Erythroblast (primary cell): ENCODE measurements at places on chromosomes 5 and 9.

GRCh38 chr5:138051441-138052296 is 18.8 kb upstream of the FAM13B start:
- DNase-seq = peak; percentile 89

DNA sequence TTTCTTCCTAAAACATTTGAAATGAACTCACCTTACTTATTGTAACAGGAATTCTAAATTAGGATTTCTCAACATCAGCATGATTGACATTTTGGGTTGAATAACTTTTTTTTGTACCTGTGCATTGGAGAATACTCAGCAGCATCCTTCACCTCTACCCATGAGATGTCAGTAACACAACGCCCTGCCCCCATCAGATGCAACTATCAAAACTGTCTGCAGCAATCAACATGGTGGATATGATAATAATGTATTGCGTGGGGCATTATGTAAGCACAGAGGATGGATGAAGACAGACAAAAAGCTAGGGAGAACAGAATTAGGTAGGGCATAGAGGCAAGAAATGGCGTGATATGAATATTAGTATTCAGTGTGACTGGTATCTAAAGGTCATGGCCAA is 94.1 kb downstream of the PLK2 start:
- no peak for DNase-seq

DNA sequence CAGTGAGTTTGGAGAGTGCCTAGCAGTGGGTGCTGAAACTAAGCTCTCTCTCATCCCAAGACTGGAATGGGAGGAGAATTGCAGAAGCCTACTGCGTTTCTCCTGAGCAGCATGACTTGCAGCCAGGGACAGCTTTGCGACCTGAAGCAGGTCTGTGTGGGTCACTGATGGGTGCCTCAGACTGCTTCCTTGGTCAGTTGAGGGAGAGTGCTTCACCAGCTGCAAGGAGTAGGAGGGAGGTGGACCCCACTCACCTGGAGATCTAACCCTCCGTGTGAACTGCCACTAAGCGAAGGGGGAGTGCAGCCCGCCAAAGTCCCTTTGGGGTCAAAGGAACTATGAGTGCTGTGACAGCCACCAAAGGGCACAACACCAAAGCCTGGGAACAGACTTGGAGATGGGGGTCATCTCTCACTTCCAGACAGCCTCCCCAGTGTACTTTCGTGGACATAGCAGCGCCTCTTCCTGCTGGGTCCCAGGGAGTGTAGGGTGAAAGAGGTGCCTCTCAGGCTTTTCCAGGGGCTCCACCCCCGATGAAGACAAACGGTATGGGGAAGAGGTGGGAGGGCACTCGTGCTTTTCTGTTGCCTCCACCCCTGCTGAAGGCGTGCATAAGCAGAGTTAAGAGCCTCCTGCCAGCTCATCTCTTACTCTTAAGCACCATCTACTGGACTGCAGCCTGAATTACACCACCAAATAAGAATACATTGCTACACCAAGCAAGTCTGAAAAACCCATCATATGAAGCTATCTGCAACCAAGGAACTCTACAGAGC is 34.3 kb upstream of the MACIR start:
- peak; percentile 70 for DNase-seq

GRCh38 chr5:151902215-151902614 is 22.4 kb downstream of the GLRA1 start:
- no peak for DNase-seq

GRCh38 chr9:36731068-36731956 is 158.6 kb downstream of the MELK start:
- DNase-seq = no peak

DNA sequence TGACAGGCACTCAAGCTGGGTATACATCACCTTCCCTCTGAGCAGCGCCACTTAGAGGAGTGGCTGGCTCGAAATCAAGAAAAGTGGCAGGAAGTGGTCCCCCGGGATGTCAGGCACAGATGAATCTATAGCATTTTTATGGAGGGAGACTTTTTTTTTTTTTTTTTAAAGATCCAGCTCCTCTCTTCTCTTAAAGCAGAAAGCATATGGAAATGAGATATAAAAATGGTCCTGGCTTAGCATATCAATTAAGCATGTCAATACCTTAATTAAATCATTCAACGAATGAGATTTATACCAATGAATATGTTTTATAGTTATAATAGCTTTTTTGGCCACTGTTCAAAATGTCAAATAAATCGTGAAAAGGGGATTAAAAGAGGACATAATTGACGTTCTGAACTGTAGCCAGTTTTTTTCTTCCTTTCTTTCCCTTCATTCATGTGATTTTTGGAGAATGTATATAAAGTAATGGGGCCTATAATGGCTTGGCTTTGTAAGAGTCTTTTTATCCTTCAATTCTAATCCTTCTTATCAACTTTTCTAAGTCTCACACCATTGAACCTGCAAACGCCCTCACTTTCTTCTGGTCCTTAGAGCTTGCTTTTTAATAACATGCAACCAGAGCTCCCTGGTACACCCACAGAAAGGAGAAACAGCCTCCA is 319.2 kb upstream of the PANK3 start:
- no peak for DNase-seq

- no peak for DNase-seq
Measured at GRCh38 chr9:129137292-129138143, 26.3 kb downstream of the PTPA start.

DNA sequence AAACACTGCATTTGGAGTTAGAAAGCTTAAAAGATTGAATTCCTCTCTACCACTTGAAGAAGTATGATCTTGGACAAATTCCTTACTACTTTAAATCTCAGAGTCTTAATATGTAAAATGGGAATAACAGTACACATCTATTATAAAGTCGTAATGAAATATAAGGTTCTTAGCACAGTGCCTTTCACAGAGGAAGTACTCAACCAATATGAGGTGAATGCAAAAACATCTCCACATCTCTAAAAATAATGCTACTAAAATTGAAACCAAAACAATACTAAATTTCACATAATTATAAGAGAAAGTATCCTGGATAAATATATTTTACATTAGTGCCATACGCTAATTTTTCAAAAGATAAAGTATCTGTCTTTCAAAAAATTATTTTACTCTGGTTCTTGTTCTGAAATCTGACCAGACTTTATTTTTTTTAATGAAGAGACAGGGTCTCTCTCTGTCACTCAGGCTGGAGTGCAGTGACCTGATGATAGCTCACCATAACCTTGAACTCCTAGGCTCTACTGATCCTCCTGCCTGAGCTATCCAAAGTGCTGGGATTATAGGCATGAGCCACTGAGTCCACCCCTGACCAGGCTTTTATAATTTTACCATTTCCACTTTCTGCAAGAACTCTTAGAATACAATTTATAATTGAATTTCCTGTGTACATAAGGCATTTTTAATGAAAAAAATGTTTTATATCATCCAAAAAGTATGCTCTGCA is 21.3 kb upstream of the FNIP1 start:
- DNase-seq = no peak

DNA sequence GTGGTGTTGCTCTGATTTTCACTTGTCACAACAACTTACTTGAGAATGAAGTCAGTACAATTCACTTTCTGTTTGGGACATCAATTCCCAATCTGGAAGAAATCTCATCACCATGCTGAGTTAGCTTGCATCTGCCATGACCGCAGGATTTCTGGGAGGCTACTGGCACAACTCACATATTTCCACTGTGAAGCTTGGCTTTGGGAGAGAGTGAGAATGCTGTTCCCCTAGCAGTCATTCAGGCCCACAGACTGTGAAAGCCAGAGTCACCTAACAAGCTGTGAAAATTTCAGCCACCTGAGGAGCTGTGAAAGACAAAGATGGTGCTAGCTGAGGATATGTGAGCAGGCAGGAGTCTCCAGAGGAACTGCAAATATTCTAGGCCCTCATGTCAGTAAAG is 365.2 kb upstream of the TUSC1 start:
- DNase-seq = no peak

- no peak for DNase-seq
Measured at GRCh38 chr5:56520986-56521730, 288.0 kb upstream of the ANKRD55 start.

- no peak for DNase-seq
Measured at GRCh38 chr5:149282966-149283332, 11.3 kb downstream of the AFAP1L1 start.

DNA sequence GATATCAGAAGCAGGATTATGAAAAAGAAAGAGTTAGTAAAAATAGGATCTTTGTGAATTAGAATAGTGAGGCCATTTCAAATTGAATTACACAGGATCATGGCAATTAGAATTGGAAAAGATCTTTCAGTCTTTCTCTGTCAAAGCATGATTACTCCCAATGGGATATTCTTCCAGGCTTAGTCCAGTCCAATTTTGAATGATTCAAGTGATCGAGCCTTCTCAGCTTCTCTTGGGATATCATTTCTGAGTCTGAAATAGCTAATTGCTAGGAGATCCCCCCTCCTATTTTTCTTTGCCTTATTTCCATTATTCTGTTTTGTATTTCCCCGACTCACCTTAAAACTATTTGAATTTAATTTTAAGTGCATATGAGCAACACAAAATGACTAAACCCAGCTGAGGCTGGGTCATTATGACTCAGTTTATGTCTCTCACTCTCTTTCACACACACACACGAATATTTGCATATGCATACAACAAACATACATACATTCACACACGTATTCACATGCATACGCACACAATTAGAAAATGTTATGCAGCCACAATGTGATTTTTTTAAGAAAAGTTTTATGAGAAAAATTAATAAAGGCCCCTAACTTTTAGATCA is 34.8 kb upstream of the EFNA5 start:
- DNase-seq = no peak

- DNase-seq = no peak
Measured at GRCh38 chr5:24805230-24805629, 160.5 kb upstream of the CDH10 start.

- peak; percentile 51 for DNase-seq
Measured at GRCh38 chr5:181088289-181088688, 42.7 kb downstream of the OR2V1 start.

- DNase-seq = no peak
Measured at GRCh38 chr9:134413890-134414623, 87.8 kb downstream of the RXRA start.

GRCh38 chr9:126397056-126397455 is 70.4 kb downstream of the MVB12B start:
- no peak for DNase-seq

DNA sequence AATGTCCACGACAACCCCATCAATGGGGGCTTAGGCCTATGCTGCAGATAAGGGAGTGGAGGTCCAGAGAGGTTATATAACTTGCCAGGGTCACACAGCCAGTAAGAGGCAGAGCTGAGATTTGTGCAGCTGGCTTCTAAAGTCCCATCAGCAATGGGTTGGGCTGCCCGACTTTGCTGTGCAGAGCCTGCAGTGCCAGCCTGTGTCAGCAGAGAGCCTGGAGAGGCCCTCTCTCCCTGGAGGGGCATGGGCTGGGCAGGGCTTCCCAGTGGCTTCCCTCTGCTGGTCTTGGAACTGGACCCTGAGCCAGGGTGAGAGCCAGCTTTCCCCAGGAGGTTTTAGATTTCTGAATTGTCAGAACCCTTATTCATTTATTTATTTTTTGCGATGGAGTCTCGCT is 77.2 kb upstream of the RAPGEF1 start:
- DNase-seq = no peak

DNA sequence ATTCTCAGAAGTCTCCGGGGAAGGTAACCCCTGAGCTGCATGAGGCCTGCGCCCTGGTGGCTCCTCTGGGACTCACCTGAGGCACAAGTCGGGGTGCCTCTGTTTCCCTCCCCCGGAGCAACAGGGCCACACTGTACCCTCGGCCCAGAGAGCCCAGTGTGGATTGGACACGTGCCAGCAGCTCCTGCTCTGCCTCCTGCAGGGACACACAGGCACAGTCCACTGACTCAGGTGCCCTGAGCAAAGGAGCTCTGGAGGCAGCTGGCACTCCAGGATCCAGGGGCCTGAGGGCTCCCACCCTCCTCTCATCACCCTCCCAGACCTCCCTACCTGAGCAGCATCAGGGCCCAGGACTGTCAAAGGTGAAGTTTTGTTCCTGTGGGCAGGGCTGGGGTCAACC is 29.5 kb downstream of the SLC35A4 start:
- no peak for DNase-seq

- DNase-seq = no peak
Measured at GRCh38 chr9:18720691-18721090, 246.7 kb downstream of the ADAMTSL1 start.

DNA sequence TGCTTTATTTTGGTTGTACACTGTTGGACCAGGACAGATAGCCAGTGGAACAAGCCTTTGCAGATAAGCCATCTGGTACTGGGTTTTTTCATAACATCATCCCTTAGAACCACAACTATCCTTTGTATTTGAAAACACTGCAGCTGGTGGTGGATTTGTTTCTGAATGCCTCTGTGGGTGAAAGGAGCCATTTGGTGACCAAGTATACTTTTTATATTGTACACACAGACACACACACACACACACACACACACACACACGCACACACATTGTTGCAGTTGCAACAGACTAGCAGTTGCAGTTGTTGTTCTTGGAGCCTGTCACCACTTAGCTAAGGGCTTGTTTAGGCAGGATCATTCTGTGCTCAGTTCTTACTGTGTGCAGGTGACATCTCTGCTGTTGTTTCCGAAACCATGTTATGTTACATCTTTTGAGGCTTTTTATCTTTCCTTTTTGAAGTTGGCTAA is 22.9 kb upstream of the CAVIN4 start:
- no peak for DNase-seq

DNA sequence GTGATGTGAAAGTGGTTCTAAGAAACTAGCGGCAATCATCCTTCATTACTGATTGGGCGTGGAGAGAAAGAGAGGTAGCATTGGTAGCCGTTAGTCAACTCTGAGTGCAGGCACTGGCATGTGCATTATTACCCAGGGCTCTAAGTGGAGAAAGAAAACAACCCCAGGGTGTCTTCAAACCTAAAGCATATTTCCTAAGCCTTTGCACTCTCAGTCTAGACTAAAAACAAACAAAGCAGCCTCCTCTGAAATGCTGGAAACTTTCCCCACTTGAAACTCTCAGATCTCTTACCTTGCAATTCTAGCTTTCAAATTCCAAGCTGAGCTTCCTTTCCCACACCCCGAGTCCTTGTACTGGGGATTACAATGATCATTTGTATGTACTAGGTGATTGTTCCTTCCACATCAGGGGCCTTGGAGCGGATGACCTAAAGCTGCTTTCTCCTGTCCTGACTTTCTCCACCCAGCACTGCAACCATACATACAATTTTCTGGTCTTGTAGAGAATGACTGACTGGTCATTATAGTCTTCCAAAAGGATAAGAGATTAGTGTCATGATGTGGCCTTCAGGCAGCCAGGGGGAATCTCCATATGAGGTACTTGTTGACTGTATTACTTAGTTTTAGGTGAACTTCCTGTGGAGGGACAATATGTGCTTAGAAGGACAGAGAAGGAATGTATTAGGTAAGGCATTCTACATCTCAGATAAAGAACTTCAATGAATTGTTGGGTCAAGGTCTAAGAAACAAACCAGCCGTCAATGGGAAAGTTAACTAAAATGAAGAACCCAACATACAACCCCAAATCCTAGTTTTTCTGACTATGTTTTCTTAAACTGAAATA is 98.3 kb upstream of the CDKN2B start:
- no peak for DNase-seq

DNA sequence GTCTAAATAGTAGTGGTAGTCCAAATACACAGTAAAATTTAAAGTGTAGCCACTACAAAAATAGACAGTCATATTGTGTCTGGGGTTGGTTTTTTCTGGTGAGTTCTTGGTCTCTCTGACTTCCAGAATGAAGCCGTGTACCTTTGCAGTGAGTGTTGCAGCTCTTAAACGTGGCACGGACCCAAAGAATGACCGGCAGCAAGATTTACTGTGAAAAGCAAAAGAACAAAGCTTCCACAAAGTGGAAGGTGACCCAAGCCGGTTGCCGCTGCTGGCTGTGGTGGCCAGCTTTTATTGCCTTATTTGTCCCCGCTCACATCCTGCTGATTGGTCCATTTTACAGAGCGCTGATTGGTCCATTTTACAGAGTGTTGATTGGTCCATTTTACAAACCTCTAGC is 188.7 kb downstream of the ZNF608 start:
- DNase-seq = no peak

GRCh38 chr5:138632900-138633489 is 57.8 kb upstream of the HSPA9 start:
- DNase-seq = peak; percentile 58
